ENCODE measurements at places on chromosomes 16 and 17.

- DNase-seq = no peak
Measured at GRCh38 chr17:5822281-5823060, 238.2 kb upstream of the NLRP1 start.

GRCh38 chr17:9266031-9266680 lies 244.8 kb downstream of the NTN1 start:
- DNase-seq = no peak

DNA sequence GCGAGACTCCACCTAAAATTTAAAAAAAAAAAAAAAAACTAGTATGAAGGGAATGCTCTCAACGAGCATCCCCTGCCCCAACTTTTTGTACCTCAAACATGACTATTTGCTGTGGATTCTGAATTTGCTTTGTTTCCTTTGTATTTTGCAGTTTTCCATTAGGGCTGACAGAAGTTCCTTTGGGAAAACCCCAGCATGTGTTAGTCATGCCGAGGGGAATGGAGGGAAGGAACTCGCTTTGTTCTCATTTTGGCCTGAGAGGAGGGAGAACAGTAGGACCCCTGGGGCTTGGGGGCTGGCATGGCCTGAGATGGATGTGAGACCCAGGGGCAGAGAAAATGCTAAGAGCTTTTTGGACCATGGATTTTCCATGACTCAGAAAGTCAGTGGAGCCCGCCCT lies 20.5 kb downstream of the KRT9 start:
- no peak for DNase-seq

DNA sequence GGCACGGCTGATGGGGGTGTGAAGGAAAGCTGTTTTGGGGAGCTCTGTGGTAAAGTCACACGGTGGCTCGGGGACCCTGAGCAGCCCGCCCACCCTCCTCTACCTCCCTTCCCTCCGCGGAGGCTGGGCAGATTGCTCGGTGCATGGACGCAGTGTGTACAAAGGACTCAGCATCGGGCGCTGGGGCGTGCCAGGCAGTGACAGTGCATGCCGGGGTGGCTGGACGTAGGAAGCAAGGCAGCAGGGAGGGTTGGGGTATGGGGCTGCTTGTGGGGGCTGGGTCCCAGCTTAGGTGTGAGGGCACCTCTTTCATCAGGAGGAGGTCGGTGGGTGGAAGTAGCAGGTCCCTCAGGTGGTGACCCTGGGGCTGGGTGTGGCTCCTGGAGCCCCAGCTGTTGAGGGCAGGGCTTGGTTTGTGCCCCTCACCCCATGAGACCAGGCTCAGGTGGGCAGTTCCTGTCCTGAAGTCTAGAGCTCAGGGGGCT lies 159.9 kb upstream of the GSE1 start:
- DNase-seq = no peak

DNA sequence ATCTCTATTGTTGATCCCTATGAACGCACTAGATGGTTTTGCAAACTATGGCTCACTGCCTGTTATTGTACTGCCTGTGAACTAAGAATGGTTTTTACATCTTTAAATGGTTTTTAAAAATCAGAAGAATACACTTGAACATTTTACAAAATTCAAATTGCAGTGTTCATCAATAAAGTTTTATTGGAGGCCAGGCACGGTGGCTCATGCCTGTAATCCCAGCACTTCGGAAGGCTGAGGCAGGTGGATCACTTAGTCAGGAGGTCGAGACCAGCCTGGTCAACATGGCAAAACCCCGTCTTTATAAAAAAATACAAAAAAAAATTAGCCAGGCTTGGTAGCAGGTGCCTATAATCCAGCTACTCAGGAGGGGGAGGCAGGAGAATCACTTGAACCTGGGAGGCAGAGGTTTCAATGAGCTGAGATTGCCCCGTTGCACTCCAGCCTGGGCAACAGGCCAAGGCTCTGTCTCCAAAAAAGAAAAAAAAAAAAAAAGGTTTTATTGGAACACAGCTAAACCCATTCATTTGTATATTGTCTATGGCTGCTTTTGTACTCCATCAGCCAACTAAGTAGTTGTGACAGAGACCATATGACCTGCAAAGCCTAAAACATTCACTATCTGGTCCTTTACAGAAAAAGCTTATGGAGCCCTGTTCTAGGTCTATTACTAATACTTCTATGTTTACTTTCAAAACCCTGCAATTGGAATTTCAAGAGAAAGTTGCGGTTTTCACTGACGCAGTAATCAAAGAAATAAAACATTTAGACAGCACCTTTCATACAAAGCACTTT lies 18.9 kb downstream of the IKZF3 start:
- no peak for DNase-seq

GRCh38 chr17:36943250-36944191 lies 5.2 kb upstream of the AATF start:
- no peak for DNase-seq

- DNase-seq = no peak
Measured at GRCh38 chr16:52757746-52758472, 211.0 kb upstream of the TOX3 start.

DNA sequence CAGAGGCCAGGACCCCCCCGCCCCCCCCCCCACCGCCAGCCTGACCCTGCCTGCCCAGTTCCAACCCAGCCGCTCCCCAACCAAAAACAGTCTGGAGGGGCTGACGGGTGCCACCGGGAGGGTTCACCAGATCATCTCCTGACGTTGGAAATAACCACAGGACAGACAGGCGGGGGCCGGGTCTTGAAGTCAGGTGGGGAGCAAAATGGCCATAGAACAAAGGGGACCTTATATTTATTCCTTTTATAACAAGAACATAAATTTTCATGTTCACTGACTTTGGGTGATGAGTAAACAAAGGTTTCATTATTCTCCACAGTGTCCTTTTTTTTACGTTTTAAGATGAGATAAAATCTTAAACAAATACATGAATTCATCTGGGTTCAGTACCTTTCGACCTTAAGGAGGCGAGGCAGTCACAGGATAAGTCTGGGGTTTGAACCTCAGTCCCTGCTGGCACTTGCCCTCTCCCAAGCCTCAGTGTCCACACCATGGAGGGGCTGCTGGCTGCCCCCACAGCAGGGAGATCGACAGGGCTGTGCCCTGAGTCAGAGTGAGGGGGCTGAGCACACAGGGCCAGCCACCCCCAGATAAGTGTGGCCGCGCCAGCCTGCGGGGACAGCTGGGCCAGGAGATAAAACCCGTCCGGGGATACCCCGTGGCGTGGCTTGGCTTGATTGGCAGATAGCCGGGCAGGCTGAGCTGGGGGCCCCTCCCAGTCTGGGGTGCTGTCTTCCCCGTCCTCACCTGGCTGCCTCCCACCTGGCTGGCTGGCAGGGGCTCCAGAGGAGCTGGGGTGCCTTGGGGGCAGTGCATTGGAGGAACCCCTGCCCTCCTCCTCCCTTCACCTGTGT lies 15.0 kb downstream of the SLC7A5 start:
- DNase-seq = no peak

- no peak for DNase-seq
Measured at GRCh38 chr17:83161298-83162034, 82.1 kb downstream of the METRNL start.

DNA sequence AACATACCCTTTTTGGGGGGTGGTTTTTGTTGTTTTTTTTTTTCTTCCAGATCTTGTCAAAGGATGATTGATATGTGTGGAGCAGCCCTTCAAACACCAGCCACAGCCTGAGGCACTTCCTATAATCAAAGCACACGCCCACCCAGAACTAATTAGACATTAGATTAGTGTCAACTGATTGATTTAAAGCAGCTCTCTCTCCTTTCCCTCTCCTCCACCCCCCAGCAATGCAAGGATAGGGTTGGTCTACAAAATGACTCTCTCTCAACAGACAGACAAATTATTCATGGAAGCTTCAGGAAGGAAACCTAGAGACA lies 250.3 kb upstream of the SOX9 start:
- no peak for DNase-seq

GRCh38 chr17:37547986-37548385 lies 58.3 kb downstream of the DUSP14 start:
- no peak for DNase-seq

- no peak for DNase-seq
Measured at GRCh38 chr16:78230832-78231231, 131.4 kb downstream of the WWOX start.

DNA sequence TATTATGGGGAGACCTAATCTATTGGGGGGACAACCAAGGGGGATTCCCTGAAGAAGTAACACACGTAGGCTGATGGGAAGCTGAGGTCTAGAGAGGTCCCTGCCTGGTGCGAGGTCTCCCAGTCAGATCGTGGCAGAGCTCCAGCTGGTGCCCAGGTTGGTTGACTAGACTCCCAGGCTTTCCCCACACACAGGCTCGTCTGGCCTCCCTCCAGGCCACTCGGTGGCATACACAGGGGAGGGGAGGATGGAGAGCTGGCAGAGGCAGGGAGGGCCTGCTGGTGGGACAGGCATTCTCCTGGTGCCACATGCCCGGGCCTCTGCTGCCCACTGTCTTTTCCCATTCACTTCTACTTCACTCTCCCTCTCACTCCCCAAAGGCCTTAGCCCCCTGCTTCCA lies 8.5 kb upstream of the SOCS3 start:
- DNase-seq = no peak

GRCh38 chr17:42918902-42919521 lies 18.4 kb downstream of the G6PC1 start:
- DNase-seq = no peak

DNA sequence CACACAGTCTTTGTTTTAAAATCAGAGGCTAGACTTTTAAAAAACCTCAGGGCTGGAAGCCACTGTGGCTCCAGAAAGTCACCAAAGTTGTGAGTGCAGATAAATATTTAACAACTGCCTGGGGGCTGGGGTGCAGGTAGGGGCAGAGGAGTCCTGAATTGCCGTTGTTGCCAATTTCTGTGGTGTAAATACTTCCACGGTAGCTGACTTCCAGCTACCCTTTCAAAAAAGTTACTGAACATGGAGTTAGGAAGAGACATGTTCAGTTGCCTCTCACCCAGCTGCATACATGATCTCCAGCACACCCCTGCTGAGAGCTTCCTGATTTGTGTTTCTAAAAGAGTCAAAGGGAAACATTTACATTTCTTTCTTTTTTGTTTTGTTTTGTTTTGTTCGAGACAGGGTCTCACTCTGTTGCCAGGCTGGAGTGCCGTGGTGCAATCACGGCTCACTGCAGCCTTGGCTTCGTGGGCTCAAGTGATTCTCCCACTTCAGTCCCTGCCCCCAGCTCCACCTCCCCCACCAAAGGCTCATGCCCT lies 58.7 kb downstream of the PLXDC1 start:
- no peak for DNase-seq

GRCh38 chr16:62386411-62386810 lies 350.2 kb upstream of the CDH8 start:
- no peak for DNase-seq

- DNase-seq = no peak
Measured at GRCh38 chr16:79776243-79776847, 175.8 kb upstream of the MAF start.

DNA sequence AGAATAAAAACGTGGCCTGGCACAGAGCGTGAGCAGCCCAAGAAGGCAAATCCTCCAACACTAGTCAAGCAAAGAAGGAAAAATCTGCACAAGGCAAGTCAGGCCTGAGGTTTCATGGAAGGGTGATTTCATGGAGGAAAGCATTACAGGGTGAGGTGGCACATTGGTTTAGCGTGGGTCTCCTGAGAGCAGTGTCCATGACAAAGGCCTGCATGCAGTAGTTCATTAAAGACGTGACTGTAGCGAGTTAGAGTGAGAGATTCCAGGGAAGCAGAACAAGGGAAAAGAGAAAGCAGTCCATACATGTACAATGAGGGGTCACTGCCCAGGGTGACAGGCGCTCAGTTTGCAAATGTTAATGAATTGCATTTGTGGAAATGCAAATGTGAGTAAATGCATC lies 285.0 kb upstream of the ERCC4 start:
- DNase-seq = no peak

DNA sequence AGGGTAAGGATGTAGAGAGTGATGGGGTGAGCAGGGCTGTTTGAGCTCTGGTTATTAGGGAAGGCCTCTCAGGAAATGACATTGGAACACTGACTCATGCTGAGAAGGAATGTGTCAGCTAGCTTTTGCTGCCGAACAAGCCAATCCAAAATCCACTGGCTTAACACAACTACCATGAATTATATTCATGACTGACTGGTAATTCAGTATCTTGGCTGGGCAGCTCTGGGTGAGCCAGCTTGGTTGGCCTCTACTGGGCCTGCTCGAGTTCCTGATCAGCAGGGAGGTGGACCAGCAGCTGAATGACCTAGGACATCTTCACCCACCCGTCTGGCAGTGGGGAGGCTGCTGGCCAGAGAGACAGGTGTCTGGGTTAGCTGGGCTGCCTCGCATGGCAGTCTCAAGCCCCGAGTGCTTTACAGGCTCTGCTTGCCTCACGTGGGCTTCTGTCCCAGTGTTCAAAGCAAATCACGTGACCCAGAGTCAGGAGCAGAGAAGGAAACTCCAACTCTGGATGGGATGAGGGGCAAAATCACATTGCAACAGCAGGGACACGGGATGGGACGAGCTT lies 209.4 kb downstream of the KATNIP start:
- no peak for DNase-seq

- no peak for DNase-seq
Measured at GRCh38 chr17:27390540-27390939, 65.7 kb upstream of the KSR1 start.
